ENCODE measurements at places on chromosomes 4 and X.

DNA sequence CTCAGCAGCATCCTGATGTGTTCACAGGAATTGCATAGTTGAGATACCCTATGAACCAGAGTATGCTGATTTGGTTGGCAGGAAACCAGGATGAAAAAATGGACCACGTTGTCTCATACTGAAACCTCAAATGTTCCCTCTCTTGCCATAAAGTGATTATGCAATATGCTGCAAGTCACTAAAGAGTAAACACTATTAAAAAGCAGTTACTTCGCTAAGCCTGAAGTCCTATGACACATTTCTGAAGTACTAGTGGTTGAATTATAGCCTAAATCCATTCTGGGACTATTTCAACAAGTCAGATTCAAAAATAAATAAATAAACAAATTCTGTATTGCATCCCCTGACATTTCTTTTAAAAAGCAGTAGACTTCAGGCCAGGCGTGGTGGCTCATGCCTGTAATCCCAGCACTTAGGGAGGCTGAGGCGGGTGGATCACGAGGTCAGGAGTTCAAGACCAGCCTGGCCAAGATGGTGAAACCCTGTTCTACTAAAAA is 106.0 kb upstream of the NAP1L5 start:
- DNase-seq: peak; percentile 83

- peak; percentile 6 for DNase-seq
These were observed 238.1 kb downstream of the ARAP2 start for GRCh38 chr4:36006226-36006625.

DNA sequence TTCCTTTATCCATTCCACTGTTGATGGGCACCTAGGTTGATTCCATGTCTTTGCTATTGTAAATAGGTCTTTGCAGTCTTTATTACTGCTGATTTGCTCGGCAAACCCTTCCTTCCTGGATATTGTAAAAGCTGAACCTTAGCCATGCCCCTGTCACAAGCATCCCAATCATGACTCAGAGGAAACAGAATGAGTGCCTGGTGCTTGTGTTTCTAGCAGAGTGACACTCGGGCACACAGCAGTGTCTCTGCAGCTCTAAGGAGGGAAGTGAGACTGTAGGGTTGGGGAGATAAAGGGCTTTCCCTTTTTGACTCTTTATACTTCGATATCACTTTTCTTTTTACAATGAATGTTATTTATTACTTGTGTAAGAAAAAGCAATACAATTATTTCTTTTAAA is 83.3 kb downstream of the AKAP4 start:
- no peak for DNase-seq

GRCh38 chr4:17166954-17167353 is 268.5 kb upstream of the LDB2 start:
- DNase-seq: no peak

GRCh38 chr4:142293536-142293935 is 552.6 kb downstream of the INPP4B start:
- DNase-seq: no peak
